ENCODE measurements at places on chromosomes 3 and 15. TPM values are rescaled to one million over a fixed set of nuclear protein-coding genes. Genes with fewer than 3 reads are reported as not detected.

DNA sequence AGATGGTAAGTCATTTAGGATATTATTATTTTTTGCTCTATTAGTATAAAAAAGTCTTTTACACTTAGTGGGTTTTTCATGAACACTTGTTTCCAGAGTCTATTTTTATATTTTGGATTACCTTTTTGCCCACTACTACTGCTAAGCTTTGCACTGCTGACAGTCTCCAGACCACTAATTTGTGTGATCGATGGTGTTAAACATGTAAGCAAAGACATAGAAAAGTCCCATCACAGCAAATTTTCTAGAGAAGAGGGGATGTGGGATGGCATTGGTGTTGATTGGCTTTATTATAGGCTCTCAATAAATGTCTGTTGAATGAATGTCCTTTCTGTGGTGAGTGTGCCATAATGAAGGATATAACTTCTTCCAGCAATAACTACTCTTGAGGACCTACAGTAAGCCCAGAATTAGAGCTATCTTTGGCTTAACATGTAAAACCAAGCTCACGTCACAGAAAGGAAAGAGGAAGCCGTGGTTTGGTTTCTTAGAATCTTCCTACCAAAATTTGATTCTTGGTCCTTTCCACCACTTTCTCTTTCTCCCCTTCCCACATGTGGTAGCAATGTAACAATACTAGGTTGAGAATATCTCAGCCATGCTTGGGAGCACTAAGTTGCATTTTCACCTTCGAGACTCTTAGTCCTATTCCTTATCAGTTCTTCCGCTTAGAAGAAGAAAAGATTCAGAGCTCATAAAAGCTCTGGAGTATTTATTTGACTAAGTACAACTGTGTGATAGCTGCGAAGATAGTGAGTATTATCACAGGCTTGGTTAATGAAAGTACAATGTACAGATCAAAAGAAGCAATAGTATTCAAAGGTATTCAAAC lies 90.6 kb upstream of the UMPS start:
- no peak for DNase-seq

DNA sequence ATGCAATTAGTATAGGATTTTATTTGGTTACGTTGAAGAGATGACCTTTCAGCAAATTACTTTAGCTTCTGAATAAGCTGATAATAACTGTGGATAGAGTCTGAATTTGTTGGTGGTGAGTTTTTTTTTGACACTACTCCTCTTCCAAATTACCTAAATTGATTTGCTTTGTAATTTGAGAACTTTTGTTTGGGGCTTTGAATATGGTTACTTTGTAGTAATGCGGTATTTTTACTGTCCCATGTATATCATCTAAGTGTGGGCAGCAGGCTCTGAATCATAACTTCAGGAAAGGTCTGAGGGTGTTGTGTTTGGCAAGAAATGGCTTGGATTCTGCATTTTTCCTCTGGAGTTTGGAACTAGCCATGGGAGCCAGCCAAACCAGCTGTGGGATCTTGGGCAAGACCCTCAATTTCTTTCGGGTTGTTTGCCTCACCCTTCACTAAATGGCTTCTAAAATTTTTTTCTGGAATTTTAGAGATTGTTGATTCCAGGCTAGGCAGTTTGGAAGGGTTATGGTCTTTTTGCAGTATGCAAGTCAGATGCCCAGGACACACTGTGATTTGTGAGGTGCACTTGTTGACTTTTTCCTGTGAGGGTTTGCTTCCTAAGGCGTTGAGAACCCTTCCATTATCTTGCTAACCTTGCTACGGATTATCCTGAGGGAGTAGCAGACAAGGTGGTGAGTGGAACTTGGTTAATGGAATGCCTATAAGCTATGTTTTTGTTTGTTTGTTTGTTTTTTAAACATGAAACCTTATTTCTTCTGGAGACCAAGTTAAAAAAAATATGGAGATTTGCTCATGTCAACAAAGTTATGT lies 10.4 kb downstream of the PTPRG start:
- no peak for DNase-seq

The HYKK gene
- total RNA-seq: 1.6 TPM

GRCh38 chr3:20350449-20350848 lies 164.4 kb upstream of the SGO1 start:
- DNase-seq: no peak

GRCh38 chr3:133136114-133137041 lies 98.2 kb downstream of the TMEM108 start:
- no peak for DNase-seq
